Astrocyte (in vitro differentiated cells and primary cell): ENCODE measurements at places on chromosomes 2 and 18.

DNA sequence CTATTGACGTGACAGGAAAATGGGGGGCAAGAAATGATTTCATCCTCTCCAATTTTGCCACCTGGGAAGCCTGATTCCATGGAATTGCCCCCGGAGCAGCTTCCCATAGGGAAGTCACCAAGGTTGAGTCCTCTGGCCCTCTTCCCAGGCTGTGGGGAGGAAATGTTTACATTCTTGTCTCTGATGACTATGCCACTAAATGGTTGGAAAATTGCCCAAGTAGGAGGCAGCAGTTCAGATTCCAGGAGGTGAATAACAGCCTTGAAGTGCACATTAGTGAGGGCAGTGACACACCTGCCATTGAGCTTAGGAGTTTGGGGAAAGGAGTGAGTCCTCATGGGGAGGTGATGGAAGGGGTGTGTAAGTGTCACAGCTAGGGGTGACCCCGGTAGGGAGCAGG, 449.2 kb upstream of the DCC start:
- H3K4me1 ChIP-seq: no peaks in the 10 kb centered on the region
- H3K36me3 ChIP-seq: no peaks in the 10 kb centered on the region
- H3K27me3 ChIP-seq: no peaks in the 10 kb centered on the region
- no peak overlapping the region for H3K27ac ChIP-seq
- DNase-seq: peak; percentile 16
- no peak overlapping the region for H3K4me3 ChIP-seq

GRCh38 chr18:37320317-37320716, 245.3 kb downstream of the CELF4 start:
- H3K27ac ChIP-seq: no peak overlapping the region
- peaks cover 3% of the 10 kb centered on the region for H3K27me3 ChIP-seq
- H3K4me1 ChIP-seq: no peaks in the 10 kb centered on the region
- no peak for DNase-seq

DNA sequence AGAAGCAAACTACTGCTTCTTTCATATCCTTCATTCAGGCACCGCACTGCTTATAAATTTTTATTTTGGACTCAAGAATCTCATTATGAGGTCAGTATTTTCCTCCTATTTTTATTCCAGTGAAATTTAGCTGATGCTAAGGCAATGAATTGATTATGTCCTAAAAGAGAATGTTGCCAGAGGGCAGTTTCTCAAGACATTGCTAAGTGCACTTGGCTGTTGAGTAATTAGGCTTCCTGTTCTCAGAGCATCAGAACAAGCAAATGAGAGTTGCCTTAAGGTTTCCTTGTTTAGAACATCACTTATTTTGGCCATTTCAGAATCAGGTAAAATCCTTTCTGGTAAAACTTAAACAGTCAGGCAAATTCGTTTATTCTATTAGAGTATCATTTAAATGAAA, 548.6 kb upstream of the ZEB2 start:
- no peak for DNase-seq
- no peaks in the 10 kb centered on the region for H3K4me1 ChIP-seq
- no peaks in the 10 kb centered on the region for H3K27me3 ChIP-seq
- H3K27ac ChIP-seq: no peak overlapping the region

DNA sequence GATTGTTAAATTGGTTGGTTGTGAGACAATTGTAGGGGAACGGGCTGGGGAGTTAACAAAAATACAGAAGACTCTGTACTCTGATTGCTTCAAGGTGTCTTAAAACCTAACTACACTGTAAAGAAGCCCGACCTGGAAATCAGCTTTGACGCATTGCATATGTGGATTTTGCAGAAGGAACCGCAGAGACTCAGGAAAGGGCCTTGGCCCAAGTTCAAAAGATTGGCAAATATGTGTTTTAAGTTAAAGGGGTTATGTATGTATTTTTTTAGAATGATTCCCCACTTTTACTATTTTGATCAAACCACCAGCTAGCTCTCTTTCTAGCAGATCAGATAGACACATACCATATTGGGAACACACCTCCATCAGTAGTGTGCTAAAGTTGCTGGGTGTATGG, 18.0 kb upstream of the EDAR start:
- DNase-seq: no peak
- H3K4me1 ChIP-seq: no peaks in the 10 kb centered on the region
- H3K36me3 ChIP-seq: no peaks in the 10 kb centered on the region
- peaks cover 11% of the 10 kb centered on the region for H3K27me3 ChIP-seq

DNA sequence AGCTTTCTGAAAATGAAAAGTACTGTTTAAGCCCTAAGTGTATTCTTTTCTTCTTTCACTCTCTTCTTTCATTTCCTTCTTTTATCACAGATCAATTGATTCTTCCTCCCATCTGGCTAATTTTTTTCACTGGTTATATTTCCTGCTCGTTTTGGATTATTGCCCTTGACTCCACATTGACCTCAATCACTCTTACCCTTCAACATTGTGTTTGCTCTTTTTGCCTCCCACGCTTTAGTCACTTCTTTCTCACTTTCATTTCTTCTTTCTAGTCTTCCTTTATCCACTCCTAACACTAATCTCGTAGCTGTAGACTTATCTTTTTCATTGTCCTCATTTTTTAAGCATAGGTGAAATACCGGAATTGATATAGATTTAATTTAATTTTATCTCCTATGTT, 320.3 kb upstream of the VRK2 start:
- no peak overlapping the region for H3K4me3 ChIP-seq
- no peaks in the 10 kb centered on the region for H3K36me3 ChIP-seq
- peaks cover 2% of the 10 kb centered on the region for H3K4me1 ChIP-seq
- no peak overlapping the region for H3K27ac ChIP-seq

GRCh38 chr2:220043155-220043989, 415.9 kb downstream of the SLC4A3 start:
- H3K27ac ChIP-seq: peak overlapping the region; percentile 23
- no peaks in the 10 kb centered on the region for H3K36me3 ChIP-seq
- no peak overlapping the region for H3K4me3 ChIP-seq

DNA sequence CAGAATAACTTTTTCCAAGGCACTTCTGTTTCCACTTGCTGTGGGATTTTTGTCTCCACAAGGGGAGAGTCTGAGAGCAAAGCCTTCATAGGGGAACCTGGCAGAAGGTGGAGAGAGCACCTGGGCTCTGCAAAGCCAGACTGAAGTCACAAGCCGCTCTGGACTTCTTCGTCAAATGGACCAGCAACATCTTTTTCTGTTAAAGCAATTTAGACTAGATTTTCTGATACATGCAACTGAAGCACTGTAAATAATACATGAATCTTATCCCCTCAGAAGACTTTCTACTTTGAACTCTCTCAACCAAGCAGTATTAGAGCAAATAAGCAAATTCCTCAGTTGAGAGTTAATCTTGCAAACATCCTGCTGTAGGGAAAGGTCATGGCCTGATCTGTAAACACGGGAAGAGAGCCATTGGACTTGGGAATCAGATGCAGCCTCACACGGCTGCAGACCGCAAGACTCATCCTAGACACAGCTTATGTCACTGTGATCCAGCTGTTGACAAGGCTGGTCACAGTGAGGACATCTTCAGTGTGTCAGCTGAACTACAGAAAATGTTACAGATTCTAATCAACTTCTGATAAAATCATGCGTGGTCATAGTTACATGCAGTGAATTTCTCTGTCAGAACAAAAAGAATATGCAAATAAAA, 3.2 kb downstream of the SH3YL1 start:
- no peak overlapping the region for H3K4me3 ChIP-seq
- peaks cover 8% of the 10 kb centered on the region for H3K4me1 ChIP-seq
- no peak overlapping the region for H3K27ac ChIP-seq
- H3K27me3 ChIP-seq: no peaks in the 10 kb centered on the region

GRCh38 chr18:22936515-22936914, 3.4 kb downstream of the RBBP8 start:
- H3K4me1 ChIP-seq: peaks cover 13% of the 10 kb centered on the region
- no peak overlapping the region for H3K27ac ChIP-seq
- no peak for DNase-seq
- H3K4me3 ChIP-seq: no peak overlapping the region

- H3K27ac ChIP-seq: no peak overlapping the region
- H3K4me3 ChIP-seq: no peak overlapping the region
- peak; percentile 66 for DNase-seq
- H3K27me3 ChIP-seq: no peaks in the 10 kb centered on the region
Observed at GRCh38 chr18:28284132-28284531, 107.2 kb upstream of the CDH2 start.

GRCh38 chr2:1591461-1591770, 152.9 kb downstream of the PXDN start:
- H3K27ac ChIP-seq: peak overlapping the region; percentile 81
- no peak for DNase-seq
- H3K4me3 ChIP-seq: no peak overlapping the region
- H3K27me3 ChIP-seq: no peaks in the 10 kb centered on the region
